Mucosa of descending colon (tissue), 3 donors: ENCODE measurements at places on chromosomes 7 and 10.

- no peak for DNase-seq
Observed at GRCh38 chr7:32299133-32299702, 191.0 kb downstream of the LSM5 start.

- no peak for DNase-seq
Observed at GRCh38 chr7:105839266-105839665, 37.1 kb downstream of the ATXN7L1 start.

GRCh38 chr10:3482200-3482993, 302.6 kb downstream of the KLF6 start:
- peak; percentile 78 for DNase-seq

DNA sequence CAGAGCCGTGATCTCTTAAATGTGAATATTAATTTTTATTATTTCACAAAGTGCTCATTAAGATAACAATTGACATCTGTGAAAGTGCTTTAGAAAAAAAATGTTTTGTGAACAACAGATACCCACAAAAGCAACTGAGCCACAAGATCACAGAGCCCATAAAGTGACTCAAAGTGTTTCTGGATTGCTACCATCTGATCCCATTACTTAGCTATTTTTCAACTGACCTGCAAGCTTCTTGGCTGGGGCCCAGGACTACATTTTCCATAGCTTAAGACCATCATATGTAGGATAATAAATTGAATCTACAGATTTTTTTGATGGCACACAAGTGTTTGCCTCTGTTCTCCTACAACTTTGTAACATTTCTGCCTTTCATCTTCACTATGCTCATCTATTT, 674.4 kb downstream of the PHTF2 start:
- DNase-seq, result no peak

DNA sequence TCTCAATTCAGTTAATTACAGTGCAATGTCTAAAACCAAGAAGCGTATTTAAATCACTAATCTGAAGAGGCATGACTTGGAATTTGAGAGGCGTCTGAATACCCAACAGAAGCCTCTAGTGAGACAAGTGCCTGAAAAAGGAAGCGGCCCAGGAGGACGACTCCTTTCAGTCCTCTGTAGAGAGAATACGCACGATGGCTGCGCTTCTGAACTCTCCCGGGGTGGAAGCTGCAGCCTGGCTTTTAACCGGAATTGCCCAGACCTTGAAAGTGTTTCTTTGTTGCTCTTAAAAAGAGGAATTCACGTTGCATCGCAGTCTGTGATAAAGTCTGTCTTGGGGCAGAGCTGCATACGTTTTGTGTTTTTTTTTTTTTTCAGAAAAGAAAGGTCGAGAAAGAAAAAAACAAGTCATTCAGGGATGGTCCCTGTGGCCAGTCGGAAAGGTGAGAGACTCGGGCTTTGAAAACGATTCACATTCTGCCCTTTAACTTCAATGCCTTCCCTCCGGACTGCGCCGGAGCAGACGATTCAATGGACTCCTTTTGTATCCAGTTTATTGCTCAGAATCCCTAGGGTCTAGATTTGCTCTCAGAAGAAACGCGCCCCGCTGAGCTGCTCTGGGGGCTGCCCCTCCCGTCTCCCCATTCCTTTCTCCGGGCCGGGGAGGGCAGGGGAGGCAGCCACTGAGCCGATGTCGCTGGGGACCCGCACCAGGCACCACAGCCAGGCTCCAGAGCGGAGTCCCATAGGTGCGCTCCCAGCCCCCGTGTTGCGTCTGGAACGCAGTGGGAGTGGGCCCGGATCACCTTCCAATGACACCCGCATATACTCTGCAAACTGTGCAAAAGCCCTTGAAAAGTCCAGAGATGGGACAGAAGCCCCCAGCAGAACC, 994 bp upstream of the PTF1A start:
- DNase-seq, result no peak
